ENCODE measurements at places on chromosomes 5 and 9. TPM values are rescaled to one million over a fixed set of nuclear protein-coding genes. Genes with fewer than 3 reads are reported as not detected.

FOXD4L5 gene
- under 0.01 TPM for total RNA-seq

SLC2A6 gene
- total RNA-seq, result 5.6 TPM

IL17B gene
- total RNA-seq, result not detected

FGFR4 gene
- total RNA-seq, result 13.6 TPM

LPAR1 gene
- total RNA-seq, result 222 TPM

GOLM1 gene
- 46.7 TPM for total RNA-seq

ZNF474 gene
- under 0.01 TPM for total RNA-seq

MEIKIN gene
- not detected for total RNA-seq

TMEM215 gene
- not detected for total RNA-seq

SKIC3 gene
- 152 TPM for total RNA-seq

HACD4 gene
- 12.3 TPM for total RNA-seq
